ENCODE measurements at places on chromosomes 2 and 18.

GRCh38 chr2:128416109-128416785 is 97.6 kb upstream of the HS6ST1 start:
- DNase-seq, result no peak

- no peak for DNase-seq
Observed at GRCh38 chr2:133682906-133683305, 114.6 kb upstream of the NCKAP5 start.

DNA sequence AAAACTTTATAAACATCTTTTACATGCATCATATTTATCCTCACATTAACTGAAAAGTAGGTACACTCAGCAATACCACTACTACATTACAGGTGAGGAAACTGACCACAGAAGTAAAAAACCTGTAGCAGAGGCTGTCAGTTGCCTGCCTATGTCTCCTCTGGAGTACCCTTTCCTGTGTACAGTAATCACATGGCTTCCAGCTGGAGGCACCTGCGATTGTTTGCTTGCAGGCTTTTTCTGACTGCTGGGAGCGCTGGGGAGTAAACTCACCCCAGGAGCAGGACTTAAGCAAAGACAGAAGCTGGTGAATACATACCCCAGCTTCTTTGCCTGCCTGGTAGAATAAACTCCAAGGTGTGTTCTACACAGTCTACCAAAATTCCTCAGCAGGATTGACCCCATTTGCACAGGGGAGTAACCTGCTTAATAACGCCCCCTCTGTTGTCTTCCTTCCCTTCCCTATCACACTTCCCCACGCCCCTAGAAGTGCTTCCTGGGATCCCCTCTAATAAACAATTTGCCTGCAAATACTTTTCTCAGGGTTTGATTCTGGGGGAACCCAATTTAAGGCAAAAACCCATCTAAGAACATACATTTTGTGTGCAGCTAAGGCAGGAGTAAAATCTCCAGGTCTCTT is 138.9 kb downstream of the PTH2R start:
- no peak for DNase-seq

DNA sequence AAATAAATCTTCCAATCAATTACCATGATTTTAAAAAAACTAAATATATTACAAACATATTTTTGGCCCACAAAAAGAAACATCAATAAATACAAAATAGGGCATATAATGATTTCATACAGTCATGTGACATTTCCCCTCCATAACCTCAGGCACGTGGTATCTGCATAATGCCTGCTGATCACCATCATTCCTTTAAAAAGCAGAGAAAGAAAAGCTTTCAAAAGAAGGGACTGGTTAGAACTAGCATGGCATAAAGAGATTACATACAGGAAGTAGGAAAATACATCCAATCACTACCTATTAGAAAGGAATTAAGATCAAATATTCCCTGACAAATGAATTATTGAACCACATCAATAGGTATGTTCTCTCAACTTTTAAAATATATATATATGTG is 83.5 kb downstream of the INO80D start:
- DNase-seq, result no peak

- no peak for DNase-seq
Observed at GRCh38 chr2:60053791-60054190, 499.7 kb downstream of the BCL11A start.

DNA sequence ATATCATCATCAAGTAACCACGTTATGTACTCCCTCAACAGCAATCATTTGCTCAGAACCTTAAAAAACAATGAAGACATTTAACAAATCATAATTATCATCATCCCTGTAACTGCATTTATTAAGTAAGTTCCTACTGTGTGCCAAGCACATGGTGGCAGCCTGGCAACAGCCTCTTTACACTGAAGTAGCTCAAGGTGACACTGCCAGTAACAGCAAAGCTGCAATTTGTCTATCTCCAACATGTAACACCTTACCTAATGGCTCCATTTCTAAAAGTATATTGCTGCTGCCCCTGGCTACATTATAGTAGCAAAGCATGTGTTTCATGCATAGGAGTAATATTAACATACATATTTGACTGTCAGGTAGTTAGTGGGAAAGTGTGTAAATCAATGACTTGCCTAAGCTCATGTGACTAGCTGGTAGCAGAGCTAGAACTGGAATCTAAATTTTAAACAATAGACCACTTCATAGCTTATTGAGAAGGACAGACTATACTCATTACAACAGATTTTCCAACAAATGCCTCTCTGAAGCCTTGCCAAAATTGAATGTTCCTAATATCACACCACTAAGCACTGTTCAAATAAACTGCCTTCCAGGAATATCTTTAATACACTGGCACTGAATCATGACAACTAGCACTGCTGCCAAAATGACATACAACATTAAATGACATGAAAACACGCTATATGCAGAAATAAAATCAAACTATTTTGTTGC is 86.7 kb downstream of the L3MBTL4 start:
- no peak for DNase-seq

DNA sequence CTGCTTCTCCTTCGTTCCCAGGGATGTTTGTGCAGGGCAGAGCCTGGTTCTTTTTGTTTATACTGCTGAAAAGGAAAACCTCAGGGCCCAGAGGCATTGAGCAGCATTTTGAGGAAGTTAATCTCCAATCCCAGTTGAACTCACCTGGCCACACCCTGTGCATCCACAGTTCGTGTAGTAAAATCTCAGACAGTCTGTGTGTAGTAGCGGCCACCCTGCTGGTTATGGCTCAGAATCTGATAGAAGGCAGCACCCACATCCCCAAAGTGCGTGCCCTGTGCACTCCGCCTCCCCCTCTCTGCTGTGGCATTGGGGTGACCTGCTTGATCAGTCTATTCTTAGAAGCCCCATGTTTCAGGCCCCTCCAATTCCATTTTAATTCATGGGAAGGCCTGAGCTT is 10.9 kb downstream of the TRIB2 start:
- no peak for DNase-seq

DNA sequence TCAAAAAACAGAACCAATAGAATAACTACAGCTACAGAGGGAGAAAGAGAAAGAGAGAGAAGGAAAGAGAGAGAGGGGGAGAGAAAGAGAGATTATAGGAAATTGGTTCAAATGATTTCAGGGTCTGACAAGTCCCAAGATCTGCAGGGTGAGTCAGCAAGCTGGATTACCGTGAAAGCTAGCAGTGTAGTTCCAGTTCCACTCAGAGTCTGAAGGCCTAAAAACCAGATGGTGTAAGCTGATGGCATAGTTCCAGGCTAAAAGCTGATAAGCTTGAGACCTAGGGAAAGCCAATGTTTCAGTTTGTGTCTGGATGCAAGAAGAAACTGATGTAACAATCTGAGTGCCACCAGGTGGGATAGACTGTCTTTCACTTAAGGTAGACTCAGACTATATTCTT is 397.7 kb downstream of the TRIB2 start:
- no peak for DNase-seq

DNA sequence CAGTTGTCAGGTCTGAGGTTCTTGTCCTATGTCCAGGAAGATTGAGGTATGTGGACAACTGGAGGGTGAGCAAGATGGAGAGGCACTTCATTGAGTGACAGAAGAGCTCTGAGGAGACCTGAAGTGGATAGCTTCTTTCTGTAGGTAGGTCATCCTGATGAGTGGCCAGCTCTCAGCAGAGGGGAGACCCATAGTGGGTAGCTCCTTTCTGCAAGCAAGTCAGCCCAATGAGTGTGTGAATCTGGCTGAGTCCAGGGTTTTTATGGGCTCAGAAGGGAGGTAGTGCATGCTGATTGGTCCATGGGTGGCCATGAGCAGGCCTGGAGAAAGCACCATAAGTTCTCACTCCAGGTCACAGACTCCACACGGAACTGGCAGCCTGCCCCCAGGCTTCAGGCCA is 92.6 kb upstream of the GALNT5 start:
- DNase-seq, result no peak

DNA sequence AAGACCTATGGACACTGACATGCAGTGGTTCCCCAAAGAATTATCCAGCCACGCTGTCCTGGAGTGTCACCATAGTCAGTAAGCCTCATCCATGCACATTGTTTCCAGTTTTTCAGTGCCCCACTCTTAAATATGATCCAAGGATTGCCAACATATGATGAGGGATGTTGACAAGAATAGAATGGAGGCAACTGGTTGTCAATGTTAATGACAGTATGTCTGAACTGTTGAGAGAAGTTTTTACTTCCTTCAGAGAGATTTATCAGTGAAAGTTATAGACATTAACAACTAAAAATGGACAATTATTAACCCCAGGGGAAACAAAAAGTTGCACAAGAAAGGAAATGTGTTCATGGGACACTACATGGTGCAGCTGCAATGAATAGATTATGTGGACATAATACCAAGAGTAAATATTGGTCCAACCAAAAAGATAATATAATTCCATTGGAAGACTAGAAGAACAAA is 69.9 kb downstream of the CYP26B1 start:
- DNase-seq, result no peak

GRCh38 chr2:164565359-164565758 is 55.9 kb downstream of the GRB14 start:
- DNase-seq, result no peak

DNA sequence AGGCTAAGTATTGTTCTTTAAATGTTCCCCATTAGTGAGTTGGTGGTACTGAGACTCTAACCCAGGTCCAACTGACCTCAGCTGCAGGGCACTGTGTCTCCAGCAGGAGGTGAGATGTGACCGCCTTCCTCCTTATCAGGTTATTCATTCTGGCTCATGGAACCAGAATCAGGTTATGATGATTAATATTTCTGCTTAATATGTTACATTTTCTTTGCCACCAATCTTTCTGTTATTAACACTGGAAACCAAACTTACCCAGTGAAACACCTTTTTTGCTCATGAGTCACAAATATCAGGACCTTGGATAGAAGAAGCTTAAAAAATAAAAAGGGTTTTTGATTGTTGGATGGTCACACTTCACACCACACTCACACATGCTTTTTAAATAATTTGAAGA is 85.4 kb downstream of the DPP4 start:
- no peak for DNase-seq

GRCh38 chr18:35519148-35519899 is 21.6 kb upstream of the INO80C start:
- no peak for DNase-seq

DNA sequence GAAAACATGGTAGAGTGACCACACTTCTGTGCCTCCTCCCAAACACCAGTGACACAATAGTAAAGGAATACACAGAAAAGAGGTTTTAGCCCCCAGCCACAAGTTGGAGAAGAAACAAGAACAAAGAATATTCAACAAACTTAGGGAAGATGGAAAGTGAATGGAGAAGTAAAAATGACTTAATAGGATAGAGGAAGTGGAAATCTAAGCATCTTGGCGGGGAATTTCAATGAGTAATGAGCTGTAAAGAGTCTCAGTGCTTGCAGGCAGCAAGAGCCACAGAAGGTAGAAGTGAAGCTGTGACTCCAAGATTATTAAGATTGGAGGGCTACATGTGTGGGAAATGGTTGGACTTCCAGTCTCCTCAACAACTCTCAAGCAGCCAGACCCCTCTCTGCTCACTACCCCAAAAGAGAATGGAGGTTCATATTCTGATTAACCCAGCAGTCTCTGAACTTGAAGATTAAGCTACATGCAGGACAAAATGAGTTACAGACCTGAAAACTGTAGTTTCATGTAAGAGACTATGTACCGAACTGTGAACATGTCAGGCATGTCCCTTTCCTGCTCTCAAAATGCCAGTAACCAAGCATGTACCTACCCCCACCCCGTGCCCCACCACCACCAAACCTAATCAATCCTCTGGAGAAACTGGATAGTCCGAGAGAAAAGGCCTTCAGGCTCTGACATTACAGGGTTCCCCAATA is 16.9 kb upstream of the HNRNPLL start:
- no peak for DNase-seq

GRCh38 chr2:56199492-56199891 is 15.7 kb downstream of the CCDC85A start:
- no peak for DNase-seq

GRCh38 chr2:154381931-154382794 is 316.3 kb upstream of the KCNJ3 start:
- no peak for DNase-seq

GRCh38 chr2:236513956-236514355 is 55.7 kb upstream of the ACKR3 start:
- DNase-seq, result no peak

- DNase-seq, result no peak
Observed at GRCh38 chr18:79353267-79353666, 42.5 kb upstream of the NFATC1 start.

DNA sequence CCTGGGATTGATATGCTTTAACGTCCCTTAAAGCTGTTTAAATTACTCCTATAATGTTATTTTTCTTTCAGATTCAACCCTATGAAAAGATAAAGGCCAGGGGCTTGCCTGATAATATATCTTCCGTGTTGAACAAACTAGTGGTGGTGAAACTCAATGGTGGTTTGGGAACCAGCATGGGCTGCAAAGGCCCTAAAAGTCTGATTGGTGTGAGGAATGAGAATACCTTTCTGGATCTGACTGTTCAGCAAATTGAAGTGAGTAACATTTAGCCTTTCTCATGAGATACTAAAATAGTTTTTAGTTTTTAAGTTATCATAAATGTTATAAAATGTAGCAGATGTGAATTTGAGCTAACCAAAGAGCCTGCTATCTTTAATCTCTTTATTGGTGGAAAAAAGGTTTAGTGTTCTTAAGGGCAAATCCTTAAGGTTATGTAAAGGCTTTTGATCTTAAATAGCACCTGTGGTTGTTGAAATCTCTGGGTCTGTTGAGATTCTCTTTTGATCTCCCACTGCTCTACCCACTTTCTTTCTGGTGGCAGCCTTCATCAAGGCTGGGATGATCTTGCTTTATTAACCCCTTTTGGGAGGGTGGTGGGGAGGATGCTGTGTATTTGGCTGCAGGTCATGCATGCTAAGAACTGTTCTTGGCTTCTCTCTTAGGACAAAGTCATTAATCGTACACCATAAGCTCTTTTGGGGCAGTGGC is 40.9 kb downstream of the UGP2 start:
- DNase-seq, result no peak

DNA sequence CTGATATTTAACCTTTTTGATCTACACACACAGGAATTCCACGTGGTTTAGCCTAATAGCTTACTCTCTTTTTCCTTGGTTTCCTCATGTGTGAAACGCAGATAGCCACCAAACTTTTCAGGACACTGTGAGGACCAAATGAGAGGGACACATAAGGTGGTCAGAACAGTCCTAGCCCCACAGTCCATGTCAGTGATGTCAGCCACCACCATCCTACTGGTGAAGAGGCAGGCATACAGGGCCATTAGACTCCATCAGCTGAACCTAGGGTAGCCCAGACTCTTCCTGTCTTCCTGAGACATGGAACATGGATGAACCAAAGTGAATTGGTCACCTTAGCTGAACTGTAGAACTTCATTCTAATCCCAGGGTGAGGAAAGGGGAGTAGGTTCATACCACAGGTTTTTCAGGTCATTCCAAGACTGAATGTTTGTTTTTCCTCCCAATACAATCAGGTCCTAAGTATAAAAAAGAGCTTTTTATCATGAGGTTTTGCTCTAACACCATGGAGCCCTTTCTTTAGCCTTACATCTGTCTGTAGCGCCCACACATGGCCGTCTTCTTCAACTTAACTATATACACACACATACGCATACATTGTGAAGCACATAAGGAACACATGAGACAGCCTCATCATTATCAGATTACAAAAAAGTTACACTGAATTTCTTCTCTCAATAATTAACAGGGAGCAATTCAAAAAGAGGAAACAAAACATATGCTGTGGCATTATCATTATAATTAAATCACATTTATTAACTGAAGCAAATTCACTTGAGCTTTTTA is 18.5 kb upstream of the NFE2L2 start:
- DNase-seq, result no peak

- DNase-seq, result no peak
Observed at GRCh38 chr2:105806996-105807395, 62.3 kb downstream of the NCK2 start.

- peak; percentile 18 for DNase-seq
Observed at GRCh38 chr2:219720956-219721355, 93.5 kb downstream of the SLC4A3 start.

- no peak for DNase-seq
Observed at GRCh38 chr2:9791711-9792110, 51.6 kb upstream of the TAF1B start.
